ENCODE measurements at places on chromosomes 12 and 14. TPM values are rescaled to one million over a fixed set of nuclear protein-coding genes. Genes with fewer than 3 reads are reported as not detected.
A peak's percentile ranks its signal among the peaks of the same experiment; 100 is the strongest.

GPR162 gene
- total RNA-seq: 0.11 TPM

DNA sequence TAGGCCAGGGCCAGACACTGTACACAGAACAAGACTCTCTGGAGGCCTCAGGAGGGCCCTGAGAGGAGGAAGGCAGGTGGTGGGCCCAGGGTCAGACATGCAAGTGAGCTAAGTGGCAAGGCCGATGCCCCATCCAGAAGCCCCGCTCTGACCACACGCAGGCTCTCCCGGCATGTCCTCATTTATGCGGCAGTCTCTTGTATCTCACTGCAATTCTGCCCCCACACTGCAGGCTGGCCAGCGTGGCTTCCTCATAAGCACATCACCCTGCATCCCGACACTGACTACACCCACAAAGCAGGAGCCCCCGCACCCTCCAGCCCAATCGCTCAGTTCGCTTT, 17.5 kb downstream of the SSH1 start:
- no peak for DNase-seq

DNA sequence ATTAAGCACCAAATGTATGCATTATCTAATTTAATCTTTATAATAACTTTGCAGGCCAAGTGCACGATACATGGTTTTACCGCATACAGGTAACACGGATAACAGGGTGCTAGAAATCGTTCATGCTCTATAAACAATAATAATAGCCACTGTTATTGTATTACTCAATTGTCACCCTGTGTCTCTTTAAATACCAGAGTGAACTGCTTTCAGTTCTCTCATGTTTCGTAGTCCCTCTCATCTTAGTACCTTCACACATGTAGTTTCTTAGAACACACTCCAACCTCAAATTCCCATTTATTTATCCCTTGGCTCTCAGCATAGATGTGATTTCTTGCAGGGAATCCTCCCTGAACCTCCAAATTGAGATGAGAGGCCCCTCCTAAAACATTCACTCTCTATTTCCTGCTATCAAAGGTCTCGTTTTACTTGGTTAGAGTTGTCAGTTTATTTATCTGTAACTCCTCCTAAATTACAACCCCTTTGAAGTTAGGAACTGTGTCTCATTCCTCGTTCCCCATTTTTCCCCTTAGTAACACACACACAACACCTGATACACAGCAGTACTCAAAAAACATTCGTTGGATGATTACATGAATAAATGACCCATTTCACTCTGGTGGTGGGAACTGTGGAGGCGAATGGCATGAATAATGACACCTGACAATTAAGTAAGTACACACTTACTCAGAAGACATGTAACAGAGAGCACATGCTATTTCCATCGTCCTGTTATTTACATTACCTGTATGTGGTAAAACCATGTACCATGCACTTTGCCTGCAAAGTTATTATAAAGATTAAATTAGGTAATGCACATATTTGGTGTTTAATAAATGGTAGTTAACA, 134.6 kb downstream of the BTG1 start:
- DNase-seq: no peak

DNA sequence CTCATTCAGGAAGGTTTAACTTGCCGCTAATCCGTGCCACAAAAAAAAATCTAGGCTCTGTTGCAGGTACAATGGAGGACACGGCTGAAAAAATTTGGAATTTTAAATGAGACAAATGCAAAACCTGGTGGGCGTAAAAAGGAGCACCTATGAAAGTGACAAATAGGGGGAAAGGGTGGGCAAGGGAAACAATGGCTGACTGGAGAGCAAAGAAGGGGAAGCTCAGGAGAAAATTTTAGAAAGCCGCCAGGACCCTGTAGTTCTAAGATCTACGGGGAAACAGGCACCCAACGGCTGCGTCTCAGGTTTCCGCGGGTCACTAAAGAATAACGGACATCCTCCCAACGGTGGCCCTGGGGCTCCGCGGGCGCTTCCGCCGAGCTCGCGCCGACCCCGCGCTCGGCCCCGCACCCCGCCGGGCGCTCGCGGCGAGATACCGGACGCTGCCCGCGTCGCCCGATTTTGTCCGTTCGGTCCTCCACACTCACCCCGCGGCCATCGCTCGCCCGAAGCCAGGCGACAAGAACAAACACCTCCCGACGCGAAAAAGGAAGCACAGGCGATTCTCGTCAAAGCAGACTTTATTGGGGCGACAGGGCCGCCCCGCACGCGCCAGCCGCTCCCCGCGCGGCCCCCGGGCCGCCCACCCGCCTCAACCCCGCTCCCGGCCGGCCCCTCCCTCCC, 1.1 kb upstream of the YY1 start:
- DNase-seq: peak; percentile 37

GRCh38 chr14:104688505-104689108, 811 bp upstream of the INF2 start:
- no peak for DNase-seq

DNA sequence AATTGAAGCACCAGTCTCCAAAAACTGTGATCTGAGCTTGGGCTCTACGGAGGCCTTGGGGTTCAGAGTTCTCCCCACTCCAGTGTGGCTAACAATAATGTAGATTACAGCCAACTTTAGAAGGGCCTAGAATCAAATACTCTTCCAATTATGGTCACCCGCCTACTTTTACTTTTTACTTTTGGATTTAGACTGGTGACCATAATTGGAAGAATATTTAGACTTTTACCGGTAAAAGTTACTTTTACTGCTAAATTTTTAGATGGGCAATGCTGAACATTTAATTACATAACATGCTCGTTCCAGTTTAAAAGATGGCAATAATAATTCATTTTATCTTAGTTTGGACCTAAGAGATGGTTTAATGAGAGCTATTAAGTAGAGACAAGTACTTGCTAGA, 39.2 kb downstream of the PPTC7 start:
- DNase-seq: no peak

PRIMA1 gene
- not detected for total RNA-seq

- no peak for DNase-seq
These were observed 63.0 kb downstream of the SLC25A47 start for GRCh38 chr14:100386121-100386520.

TAS2R43 gene
- total RNA-seq: 1.8 TPM

GRCh38 chr14:23443411-23443812, 8.0 kb upstream of the MYH7 start:
- no peak for DNase-seq

DNA sequence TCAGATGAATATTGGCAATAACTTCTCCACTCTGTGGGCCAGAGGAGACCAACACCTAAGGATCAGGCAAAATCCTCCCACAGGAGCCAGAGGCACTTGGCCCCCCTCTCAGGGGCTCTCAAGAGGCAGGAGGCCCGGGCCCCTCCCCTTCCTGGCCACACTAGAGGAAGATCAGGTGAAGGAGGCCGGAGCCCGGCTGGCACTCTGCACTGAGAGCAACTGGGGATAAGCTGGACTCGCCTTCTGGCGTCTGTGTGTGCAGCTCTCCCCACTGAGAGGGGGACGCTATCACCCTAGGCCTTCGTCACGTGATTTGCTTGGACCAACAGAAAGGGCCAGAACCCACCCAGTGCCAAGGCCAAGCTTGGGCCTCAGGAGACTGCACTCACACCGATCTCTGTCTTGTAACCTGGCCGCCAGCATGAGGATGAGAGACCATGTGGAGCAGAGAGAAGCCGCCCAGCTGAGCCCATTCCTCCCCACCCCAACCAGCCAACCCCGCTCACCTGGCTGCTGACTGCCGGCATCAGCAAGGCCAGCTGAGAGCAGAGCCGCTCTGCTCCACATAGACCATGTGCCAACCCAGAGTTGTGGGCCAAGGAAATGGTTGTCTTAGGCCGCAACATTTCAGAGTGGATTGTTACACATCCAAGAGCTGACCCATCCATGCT, 64.0 kb downstream of the NOC4L start:
- DNase-seq: no peak

GRCh38 chr14:68681256-68682011, 111.4 kb downstream of the ZFP36L1 start:
- DNase-seq: no peak
